ENCODE measurements at places on chromosomes 6 and 20. TPM values are rescaled to one million over a fixed set of nuclear protein-coding genes. Genes with fewer than 3 reads are reported as not detected.

The PRDM13 gene
- not detected for total RNA-seq

The CNR1 gene
- 0.47 TPM for total RNA-seq

The TRIM40 gene
- not detected for total RNA-seq

The FNDC1 gene
- not detected for total RNA-seq

Data from T-cell (primary cell).